Gastroesophageal sphincter (tissue), 4 donors: ENCODE measurements at places on chromosomes 6 and 20. TPM values are rescaled to one million over a fixed set of nuclear protein-coding genes. Genes with fewer than 3 reads are reported as not detected.

GRCh38 chr6:106194949-106195921 is 109.1 kb downstream of the PRDM1 start:
- ATAC-seq: no peak

- no peak for ATAC-seq
Observed at GRCh38 chr6:100877851-100878250, 3.3 kb downstream of the ASCC3 start.

TMEM244 gene
- not detected for total RNA-seq

DNA sequence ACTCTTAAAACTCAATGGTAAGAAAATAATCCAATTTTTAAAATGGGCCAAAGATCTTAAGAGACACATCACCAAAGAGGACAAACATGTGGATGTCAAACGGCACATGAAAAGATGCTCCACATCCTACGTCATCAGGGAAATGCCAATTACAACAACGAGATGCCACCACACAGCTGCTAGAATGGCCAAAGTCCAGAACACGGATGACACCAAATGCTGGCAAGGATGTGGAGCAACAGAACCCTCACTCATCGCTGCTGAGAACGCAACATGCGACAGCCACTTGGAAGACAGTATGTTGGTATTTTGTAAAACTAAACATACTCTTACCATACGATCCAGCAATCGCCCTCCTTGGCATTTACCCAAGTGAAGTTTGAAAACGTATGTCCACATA is 132.8 kb upstream of the CDH4 start:
- no peak for ATAC-seq

DNA sequence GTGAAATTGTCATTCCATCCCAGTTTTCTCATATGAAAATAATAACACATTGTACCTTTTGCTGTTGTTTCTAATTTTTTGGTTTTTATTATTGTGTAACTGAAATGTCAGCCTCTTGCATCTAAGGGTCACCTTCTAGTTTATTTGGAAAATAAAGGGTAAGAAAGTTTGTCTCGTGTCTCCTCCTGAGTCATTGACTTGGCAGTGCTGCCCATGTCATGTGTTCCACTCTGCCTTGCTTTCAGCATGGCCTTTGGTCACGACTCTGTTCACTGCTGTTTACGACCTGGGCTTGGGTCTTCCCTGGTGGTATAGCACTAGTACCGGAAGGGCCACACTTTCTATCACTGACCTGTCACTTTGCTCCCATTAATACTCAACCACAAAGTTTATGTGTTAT is 171.4 kb upstream of the RSPO3 start:
- ATAC-seq: peak; percentile 58
